Pulmonary artery endothelial cell (primary cell): ENCODE measurements at places on chromosomes 3 and 15.

- no peak for DNase-seq
Measured at GRCh38 chr15:101535170-101535902, 45.8 kb upstream of the PCSK6 start.

GRCh38 chr15:31494786-31495185 is 168.2 kb downstream of the KLF13 start:
- no peak for DNase-seq

- DNase-seq = no peak
Measured at GRCh38 chr3:80234706-80235105, 466.9 kb upstream of the ROBO1 start.

GRCh38 chr3:16842272-16843270 is 42.2 kb upstream of the PLCL2 start:
- no peak for DNase-seq

DNA sequence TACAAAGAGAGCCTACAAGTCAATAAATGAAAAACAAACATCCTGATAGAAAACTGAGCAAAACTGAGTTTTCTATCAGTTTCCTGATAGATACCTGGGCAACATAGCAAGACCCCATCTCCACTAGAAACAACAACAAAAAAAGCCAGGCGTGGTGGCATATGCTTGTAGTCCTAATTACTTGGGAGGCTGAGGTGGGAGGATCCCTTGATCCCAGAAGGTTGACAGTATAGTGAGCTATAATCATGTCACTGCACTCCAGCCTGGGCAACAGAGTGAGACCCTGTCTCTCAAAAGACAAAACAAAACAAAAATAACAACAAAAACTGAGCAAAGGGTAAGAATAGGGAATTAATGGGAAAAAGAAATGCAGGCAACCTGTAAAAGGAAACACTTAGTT is 23.9 kb upstream of the UBE2E1 start:
- no peak for DNase-seq

GRCh38 chr3:179720196-179720595 is 67.4 kb downstream of the USP13 start:
- no peak for DNase-seq

DNA sequence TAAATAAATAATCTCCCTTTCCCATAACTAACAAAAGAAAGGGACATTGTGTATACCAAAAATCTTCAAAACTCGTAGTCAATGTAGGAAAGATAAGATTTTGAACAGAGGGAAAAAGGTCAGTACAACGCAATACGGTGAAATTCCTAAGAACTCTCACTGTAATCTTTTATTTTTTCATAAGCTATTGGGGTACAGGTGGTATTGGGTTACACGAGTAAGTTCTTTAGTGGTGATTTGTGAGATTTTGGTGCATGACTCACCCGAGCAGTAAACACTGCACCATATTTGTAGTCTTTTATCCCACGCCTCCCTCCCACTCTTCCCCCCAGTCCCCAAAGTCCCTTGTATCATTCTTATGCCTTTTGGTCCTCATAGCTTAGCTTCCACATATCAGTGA is 718.0 kb downstream of the TBL1XR1 start:
- DNase-seq = no peak

GRCh38 chr3:100963041-100963440 is 30.2 kb downstream of the ABI3BP start:
- no peak for DNase-seq

DNA sequence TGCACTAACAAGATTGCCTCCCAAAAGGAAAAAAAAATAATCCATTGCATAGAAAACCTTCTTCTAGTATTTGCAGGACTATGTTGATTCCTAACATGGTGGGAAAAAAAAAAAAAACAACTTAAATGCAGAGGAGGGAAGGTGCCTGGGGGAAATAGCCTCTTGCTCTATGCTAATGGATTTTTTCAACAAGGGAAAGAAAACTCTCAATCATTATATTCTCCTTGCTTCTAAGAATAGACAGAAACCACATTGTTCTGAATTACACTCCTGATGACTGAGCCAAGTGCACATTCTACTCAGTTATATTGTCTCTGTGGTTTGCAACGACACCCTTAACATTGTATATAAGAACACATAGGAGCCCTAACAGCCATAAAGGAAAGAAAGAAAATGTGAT is 760.2 kb downstream of the NAALADL2 start:
- DNase-seq = no peak

DNA sequence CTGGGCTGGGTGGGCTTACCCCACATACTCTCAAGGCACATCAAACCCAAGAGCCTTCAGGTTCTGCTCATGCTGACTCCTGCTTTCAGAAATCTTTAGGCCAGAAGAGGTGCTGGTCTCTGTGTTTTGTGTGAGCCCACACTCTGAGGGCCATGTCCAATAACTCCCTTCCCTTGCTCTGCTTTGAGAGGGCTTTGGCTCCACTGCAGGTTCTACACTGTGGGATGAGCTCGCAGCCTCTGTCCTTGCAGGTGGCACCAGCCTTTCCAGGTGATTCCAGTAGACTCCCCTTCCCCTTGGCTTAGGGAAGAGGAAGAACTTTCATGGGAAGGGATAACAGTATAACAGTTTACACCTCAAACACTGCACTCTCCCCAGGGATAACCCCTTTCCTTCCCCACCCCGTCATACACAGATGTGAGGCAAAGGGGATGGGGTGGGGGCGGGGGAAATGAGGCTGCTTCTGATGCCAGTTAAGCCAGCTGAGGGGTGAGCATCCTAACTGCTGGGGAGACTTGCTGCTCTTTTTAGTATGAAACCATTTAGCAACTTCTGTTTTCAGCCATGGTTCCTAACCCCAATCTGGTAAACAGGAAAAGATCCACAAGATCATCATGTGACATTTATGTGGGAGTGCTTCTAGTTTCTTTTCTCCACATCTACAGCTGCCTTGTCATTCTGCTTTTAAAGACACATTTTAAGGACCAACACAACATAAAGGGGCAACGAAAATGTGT is 262.4 kb downstream of the SLC9A9 start:
- DNase-seq = no peak
